Forelimb muscle (tissue), 1 donor: ENCODE measurements at places on chromosomes 13 and 19.

DNA sequence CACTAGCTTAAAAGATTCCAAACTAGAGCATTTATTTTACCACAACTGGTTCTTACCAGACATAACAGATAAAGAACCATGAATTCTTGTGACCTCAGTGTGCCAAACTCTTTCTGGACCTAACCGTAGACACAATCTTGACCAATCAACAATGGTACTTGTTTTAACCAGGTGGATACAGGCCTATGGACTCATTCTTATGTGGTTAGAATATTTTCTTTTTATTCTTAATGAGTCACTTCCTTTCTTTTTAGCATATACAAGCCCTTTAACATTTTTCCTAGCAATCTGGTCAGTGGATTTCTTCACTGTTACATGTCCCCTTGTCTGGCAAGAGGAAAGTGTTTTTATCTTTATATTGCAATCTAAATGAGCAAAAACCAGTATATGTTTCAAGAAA, 792.1 kb upstream of the SPRY2 start:
- DNase-seq: no peak

DNA sequence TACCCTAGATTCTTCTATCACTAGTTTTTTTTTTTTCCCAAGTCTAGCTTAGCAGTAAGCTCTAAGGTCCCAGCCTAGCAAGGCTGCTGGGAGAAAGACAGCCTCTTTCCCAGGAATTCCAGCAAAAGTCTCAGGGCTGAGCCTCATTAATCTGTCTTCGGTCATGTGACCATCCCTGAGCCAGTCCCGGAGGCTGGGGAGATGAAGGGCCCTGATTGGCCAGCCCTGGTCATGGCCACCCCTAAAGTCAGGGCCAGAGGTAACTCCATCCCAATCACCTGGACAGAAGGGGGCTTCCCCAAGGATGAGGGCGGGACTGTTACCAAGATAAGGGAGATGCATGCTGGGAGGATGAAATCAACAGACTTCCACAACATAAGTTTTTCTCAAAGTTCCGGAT, 43.3 kb downstream of the CCNE1 start:
- no peak for DNase-seq

GRCh38 chr19:10991521-10992081, 30.8 kb downstream of the SMARCA4 start:
- DNase-seq: no peak

DNA sequence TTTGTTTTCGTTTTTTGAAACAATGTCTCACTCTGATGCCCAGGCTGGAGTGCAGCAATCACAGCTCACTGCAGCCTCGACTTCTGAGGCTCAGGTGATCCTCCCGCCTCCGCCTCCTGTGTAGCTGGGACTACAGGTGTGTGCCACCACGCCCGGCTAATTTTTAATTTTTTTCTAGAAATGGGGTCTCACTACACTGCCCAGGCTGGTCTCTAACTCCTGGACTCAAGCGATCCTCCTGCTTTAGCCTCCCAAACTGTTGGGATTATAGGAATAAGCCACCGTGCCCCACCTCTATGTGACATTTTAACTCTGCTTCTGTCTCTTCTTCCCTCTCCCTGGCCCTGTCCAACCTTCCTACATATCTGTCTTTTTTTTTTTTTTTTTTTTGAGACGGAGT, 5.1 kb downstream of the ATP1A3 start:
- no peak for DNase-seq

GRCh38 chr19:51740356-51740755, 11.3 kb downstream of the FPR1 start:
- no peak for DNase-seq

GRCh38 chr13:43787997-43788396, 1.2 kb upstream of the ENOX1 start:
- DNase-seq: no peak

DNA sequence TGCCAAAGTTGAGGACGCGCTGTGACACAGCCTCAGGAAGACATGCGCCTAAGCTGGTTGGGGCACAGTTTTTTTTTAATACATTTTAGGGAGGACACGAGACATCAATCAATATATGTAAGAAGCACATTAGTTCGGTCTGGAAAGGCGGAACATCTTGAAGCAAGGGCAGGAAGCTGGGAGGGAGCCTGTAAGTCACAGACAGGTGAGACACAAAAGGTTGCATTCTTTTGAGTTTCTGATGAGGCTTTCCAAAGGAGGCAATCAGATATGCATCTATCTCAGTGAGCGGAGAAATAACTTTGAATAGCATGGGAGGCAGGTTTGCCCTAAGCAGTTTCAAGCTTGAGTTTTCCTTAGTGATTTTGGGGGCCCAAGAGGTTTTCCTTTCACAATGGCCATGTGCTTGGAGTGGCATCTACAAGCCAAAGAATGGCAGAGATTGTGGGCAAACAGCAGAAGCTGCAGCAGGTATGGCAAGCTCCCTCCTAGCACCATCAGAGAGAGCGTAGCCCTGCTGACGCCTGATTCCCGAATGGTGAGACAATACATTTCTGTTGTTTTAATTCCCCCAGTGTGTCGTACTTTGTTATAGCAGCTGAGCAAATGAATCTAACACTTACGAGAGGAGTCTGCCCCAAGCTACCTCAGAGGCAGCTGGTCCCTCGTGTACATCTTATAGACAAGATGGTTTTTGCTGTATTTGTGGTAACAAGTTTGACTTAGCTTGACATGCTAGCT, 99.5 kb upstream of the TMTC4 start:
- DNase-seq: no peak

- DNase-seq: no peak
These were observed 5.0 kb downstream of the PLIN5 start for GRCh38 chr19:4529924-4530522.

GRCh38 chr19:10727685-10728201, 9.9 kb downstream of the DNM2 start:
- no peak for DNase-seq

DNA sequence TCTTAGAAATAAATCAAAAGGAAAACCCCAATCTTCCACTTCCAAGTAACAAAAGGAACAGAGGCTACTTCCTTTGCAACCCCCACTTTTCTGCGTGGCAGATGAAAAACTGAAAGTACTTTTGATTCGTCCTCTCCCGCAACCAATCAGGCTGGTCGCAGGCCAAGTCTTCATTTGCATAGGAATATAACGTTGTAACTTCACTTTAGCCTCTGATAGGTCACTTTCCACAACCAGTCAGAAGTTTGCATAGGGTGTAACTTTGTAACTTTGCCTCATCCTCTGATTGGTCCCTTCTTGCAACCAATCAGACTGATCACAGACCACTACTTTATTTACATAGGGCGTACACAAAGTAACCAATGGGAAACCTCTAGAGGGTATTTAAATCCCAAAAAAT, 37.2 kb downstream of the TGDS start:
- DNase-seq: no peak

DNA sequence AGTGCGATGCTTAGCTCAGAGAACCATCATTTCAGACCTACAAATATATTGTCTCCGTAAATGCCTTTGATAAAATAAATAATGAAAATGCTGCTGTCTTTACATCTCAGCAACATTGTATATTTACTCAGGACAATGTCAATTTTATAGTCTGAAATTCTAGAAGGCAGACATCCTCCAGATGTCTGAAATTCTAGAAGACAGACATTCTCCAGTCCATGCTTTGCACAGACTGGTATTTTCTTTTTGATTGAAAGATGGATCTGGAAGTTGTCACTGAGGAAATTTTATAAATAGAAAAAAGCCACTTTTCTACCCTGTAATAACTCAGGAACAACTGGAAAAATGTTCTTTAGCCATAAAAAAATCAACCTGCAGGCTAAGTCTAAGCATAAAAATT, 2293.3 kb downstream of the PCDH9 start:
- no peak for DNase-seq

GRCh38 chr19:48969276-48970138, 4.4 kb downstream of the FTL start:
- DNase-seq: no peak

GRCh38 chr19:52603558-52604207, 33.6 kb downstream of the ZNF701 start:
- no peak for DNase-seq

- DNase-seq: no peak
These were observed 40.7 kb upstream of the SPATA13 start for GRCh38 chr13:24119626-24120508.

GRCh38 chr19:57786906-57787305, 17.4 kb downstream of the ZNF586 start:
- no peak for DNase-seq

GRCh38 chr19:5434970-5435641, 20.1 kb upstream of the ZNRF4 start:
- DNase-seq: no peak

- no peak for DNase-seq
These were observed 38.7 kb downstream of the MLLT1 start for GRCh38 chr19:6241056-6241455.

DNA sequence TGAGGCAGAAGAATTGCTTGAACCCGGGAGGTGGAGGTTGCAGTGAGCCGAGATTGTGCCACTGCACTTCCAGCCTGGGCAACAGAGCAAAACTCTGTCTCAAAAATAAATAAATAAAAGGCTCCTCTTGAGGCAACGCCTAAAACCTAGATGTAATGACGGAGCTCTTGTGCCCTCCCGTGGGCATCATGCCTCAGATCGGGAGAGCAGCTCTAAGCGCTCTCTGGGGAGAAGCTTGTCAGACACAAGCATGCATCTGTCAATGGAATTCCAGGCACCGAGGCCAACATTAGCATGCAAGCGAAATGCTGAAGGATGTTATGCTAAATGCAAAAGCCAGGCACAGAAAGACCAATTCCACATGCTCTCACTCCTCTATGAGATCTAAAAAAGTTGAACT, 45.6 kb upstream of the MRI1 start:
- DNase-seq: no peak

DNA sequence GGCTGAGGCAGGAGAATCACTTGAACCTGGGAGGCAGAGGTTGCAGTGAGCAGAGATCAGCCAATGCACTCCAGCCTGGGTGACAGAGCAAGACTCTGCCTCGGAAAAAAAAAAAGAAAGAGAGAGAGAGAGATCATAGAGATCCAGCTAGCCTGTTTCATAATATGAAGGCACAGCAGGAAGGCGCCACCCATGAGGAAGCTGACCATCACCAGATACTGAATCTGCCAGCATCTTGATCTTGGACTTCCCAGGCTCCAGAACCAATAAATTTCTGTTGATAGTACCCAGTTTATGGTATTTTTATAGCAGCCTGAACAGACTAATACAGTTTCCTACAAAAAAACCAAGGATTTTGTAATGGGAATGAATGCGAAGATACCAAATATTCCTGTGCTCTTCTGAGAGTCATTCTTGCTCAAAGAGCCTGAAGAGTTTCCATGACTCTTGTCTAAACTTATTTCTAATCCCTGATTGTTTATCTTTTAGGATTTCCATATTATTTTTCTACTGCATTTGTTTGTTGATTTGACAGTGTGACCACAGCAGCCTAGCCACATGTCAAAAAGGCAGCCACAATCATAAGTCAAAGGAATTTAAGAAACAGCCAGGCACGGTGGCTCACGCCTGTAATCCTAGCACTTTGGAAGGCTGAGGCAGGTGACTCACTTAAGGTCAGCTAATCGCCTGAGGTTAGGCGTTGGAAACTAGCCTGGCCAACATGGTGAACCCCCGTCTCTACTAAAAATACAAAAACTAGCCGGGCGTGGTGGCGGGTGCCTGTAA, 37.7 kb upstream of the PDCD5 start:
- no peak for DNase-seq

DNA sequence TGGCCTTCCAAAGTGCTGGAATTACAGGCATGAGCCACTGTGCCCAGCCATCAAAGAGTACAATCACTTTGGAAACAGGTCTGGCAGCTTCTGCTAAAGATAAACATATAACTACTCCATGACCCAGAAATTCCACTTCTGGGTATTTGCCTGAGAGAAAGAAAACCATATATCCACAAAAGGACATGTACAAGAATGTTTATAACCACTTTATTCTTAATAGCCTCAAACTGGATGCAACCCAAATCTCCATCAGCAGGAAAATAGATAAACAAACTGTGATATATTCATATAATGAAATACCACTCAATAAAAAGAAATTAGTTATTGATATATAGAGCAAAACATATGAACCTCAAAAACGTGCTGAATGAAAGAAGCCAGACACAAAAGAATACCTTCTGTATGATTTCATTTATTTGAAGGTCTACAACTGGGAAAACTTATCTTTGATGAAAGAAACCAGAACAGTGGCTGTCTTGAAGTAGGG, 40.5 kb downstream of the TEX26 start:
- no peak for DNase-seq

- no peak for DNase-seq
These were observed 28.9 kb upstream of the PABPC3 start for GRCh38 chr13:25067064-25067463.

DNA sequence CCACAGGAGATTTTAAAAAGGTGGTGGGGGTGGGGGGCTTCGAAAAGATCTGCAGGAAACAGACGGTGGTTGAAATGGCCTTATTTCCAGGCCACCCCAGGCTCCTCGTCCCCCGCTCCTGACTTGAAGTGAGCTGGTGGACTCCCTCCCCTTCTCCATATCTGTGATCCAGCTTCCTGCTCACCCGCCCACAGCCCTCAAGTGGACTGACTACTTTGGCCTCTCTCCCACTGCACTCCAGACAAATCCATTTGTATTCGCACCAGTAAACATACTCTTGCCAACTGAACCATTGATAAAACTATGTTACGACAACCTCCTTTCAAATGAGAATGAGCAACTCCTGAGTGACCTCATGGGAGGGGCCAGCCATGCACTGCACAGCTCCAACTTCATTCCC, 259.5 kb downstream of the COL4A1 start:
- DNase-seq: peak; percentile 29

- DNase-seq: no peak
These were observed 63.0 kb upstream of the FLT1 start for GRCh38 chr13:28557725-28558520.

- DNase-seq: no peak
These were observed 24.7 kb downstream of the IRS2 start for GRCh38 chr13:109761695-109762094.

DNA sequence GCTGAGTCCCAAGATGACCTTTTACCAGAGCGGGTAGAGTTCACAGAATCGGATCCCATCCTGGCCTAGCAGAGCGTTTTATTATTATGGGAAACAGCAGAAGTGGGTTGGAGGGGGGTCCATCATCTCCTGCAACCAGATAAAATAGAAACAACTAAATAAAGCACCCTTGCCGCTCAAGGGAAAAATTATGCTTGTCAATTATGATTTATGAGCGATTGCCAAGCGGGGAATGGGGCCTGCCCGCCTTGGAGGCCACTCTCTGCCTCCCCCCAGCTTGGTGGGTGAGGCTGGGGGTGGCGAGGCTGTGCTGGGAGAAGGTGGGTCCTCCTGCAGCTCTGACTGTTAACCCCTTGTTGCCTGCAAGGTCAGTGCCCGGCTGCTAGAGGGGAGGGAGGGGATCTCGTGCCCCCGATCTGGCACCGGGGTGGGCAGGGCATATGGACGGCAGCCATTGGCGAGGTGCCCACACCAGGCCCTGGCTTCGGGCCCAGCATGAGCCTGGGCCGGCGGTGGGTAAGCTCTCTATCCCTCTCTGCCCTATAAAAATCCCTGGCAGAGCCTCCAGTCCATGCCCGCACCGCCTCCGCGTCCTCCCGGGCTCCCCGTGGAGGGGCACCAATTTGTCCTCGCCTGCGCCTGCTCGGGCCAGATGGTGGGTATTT, 129.1 kb downstream of the URI1 start:
- no peak for DNase-seq
